ENCODE measurements at places on chromosomes 6 and 20.

DNA sequence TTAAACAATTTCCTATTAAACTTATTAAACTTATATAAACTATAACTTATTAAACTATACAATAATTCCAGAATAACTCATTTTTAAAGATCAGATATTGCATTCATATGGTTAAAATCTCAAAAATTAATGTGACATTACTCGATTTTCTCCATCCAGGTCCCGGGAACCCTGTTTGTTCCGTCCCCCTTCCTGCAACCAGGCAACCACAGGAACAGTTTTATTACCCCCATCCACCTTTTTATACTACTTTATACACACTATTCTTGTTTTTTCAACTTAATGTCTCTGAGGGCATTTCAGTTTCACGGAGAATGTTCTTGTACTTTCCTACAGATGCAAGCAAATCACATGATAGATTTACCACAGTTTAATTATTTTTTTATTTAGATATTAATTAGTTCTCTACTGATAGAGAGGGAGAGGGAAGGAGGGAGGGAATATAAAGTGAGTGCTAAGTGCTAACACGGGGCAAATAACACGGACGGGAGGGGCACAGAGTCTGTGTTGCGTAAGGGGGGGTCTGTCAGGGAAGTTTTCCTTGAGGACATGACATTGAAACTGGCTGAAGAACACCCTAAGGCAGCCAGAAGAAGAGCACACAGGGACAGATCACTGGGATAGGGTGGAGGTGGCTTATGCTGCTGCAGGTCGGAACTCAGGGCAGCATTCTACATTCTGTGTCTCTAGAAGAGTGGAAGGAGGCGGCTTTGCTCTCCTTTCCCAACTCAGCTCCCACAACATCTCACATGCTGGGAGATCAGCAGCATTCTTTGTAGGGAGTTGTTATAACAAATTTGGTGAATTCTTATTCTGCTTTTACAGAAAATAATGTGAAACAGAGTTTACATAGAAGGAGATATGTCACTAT is 225.2 kb downstream of the FOXC1 start:
- no peak for DNase-seq

GRCh38 chr20:35891375-35891774 is 62.9 kb downstream of the SCAND1 start:
- DNase-seq: no peak

GRCh38 chr20:48732081-48732829 is 95.5 kb downstream of the PREX1 start:
- DNase-seq: no peak

DNA sequence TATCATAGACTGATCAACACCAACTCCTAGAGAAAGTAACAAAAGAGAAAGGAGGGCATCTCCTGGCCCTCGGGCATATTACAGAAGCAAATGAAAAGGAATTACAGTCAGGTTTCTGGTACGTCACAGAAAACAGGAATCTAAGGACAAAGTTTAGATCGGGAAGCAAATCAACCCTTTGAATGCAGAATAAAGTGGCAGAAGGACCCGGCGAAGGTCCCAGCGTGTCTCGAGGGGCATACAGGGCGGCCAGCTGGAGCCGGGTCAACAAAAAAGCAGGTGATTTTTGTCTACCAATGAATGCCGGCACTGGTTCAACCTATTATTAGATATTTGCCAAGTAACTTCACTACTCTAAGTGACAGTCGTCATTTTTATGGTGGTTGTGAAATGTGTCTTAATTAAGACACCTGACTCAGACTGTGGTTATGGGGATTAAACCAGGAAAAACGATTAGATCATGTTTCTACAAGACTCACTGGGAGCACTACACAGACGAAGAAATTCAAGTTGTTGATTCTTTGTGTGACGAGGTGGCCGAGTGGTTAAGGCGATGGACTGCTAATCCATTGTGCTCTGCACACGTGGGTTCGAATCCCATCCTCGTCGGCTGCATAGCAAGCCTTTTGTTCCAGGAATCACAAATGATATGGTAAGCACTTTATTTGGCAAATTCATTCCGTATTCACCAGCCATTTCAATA is 12.4 kb upstream of the ZSCAN9 start:
- DNase-seq: peak; percentile 89

DNA sequence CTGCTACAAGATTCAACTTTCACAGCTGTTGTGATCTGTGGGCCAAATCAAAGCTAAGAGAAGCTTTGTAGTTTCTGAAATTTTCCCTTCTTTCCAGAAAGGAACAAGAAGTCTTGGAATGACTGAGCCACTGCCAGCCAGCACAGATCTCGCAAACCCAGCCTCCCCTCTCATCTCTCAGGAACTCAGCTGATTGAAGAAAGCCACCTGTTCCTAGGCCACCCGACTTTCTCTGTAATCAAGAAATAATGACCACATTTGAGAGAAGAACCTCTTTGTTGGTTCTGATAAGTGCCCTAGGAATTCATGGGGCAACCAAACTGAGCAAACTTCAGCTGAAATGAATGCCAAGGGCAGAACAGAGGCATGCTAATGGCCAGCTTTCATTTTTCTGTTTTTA is 61.7 kb downstream of the HDGFL1 start:
- no peak for DNase-seq

DNA sequence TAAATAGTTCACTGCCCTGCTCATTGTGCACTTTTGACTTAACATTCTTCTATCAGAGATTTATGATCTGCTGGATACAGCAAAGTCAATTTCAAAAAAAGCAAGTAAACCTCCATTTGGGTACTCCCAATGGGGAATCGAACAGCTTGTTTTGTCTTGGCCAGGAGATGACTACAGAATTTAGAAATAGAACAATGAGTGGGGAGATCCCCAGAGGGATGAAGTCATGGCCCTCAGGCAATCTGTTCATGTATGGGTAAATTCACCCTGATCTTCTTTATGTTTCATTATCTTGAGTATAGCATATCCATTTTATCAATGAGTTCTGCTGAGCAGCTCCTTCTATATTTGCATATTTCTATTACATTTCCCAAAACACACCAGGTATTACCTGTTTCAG is 1681.9 kb downstream of the HACE1 start:
- no peak for DNase-seq

- no peak for DNase-seq
Measured at GRCh38 chr6:31446481-31446880, 43.1 kb downstream of the MICA start.

DNA sequence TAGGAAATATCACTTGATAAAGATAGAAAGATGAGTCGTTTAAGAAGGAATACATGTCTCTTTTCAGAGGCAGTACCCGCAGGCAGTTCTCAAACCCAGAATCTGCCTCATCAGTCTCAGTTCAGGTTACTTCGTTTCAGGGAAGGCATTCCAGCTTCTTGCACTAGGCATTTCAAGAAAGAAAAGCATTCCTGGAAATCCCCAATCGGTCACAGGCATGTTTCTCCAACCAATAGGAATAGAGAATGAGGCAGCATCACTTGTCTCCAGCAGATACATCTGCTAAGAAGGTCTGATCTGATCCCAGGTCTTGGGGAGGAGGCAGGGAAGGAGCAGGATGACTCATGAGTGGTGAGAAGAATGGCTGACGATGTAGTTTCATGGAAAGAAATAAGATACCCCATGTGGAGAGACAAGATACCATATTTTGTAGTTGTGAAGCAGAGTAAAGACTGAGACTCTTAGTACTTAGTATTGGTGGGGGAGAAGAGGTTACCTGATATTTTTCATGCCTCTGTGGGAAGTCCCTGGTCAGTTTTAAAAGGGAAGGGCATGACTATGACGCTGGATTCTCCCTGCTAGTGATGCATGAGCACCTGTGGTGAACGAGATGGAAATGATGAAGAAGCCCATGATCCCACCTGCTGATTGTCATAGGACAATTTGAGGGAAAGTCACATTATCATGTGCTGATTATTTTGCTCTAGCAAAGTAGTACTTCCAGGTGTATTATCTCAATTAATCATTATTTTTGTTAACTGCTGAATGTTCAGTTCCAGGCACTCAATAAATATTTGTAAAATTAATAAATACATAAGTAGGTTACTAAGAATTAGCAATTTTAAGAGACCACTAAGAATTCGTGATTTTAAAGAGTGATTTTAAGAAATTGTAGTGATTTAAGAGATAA is 20.3 kb upstream of the HLA-DRB1 start:
- peak; percentile 37 for DNase-seq

DNA sequence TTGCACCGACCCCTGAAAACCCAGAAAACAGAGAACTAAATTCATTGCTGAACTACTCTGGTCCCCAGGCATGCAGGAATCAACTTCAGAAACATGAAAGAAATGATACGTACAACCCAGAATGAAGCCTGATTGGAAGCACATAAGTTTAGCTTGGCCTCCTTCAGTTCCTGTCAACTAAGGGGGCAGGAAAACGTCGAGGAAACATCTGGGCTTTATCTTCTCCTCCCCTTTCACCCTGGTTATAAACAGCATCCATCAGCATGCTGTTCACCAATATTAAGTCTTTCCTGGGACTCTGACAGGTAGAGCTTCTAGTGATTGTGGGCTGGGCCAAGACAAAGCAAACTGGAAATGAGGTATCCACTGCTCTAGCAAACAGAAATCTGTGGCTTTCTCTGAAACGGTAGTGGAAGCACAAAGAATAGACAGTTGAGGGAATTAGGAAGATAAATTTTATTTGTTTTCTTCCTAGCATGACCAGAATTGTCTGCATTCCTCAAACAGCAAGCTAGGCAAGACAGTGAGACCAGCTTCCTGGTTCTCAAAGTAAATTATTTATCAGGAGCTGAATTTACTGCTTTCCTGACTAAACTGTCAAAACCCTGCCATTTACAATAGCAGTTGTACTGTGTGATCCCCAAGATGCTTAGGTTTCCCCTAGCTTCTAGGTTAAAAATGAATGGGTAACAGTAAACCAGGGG is 134.4 kb downstream of the PTPRT start:
- no peak for DNase-seq

- DNase-seq: no peak
Measured at GRCh38 chr20:4141291-4142240, 126.2 kb upstream of the RNF24 start.

DNA sequence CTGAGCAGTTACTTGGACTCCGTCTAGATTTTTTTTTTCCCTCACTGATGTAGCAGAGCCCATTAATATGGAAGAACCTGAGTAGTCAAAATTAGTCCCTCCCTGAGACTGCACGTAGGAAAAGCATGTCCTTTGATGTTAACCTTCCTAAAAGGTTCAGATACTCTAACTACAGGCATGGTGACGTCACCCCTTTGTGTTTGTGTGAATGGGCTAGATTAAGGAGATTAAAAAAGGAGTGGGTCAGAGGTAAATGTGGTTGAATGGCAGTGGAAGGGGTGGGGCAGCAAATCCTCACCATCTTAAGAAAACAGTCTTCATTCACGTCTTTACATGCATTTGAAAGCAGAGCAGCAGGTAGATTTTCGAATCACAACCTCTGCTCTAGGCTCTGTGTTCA is 521.1 kb downstream of the TFAP2B start:
- no peak for DNase-seq

GRCh38 chr6:84688141-84688873 is 76.1 kb downstream of the TBX18 start:
- DNase-seq: no peak

DNA sequence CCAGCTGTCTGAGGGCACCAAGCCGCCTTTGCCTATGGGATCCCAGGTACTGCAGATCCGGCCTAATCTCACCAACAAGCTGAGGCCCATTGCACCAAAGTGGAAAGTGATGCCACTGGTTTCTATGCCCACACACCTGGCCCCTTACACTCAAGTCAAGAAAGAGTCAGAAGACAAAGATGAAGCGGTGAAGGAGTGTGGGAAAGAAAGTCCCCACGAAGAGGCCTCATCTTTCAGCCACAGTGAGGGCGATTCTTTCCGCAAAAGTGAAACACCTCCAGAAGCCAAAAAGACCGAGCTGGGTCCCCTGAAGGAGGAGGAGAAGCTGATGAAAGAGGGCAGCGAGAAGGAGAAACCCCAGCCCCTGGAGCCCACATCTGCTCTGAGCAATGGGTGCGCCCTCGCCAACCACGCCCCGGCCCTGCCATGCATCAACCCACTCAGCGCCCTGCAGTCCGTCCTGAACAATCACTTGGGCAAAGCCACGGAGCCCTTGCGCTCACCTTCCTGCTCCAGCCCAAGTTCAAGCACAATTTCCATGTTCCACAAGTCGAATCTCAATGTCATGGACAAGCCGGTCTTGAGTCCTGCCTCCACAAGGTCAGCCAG is 283.0 kb downstream of the TSHZ2 start:
- DNase-seq: no peak

DNA sequence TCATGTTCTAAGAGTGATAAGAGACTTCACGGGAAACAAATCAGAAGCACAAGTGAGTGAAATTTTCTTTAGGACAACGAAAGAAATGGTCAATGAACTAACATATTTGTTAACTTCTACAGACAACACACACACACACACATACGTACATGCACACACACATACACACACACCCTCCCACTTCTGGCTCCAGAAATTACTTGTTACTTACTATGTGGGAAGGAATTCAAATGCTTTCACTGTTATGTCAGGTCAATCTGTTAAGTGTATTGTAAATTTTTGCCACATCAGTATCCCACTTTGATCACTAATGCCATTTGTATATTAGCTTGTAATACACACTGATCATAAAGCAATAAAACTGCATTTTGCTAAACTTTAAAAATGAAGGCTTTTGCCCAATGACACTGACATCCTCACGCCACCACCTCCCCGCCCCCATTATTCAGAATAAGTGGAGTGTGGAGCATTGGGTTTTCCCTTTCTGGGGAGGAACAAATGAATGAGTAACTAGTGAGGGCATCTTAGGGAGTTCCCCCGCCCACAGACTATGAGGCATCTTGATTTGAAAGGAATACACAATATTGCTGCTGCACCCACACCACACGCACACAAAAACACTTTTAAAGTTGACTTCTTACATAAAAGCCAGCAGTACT is 76.2 kb downstream of the ATXN1 start:
- DNase-seq: no peak

DNA sequence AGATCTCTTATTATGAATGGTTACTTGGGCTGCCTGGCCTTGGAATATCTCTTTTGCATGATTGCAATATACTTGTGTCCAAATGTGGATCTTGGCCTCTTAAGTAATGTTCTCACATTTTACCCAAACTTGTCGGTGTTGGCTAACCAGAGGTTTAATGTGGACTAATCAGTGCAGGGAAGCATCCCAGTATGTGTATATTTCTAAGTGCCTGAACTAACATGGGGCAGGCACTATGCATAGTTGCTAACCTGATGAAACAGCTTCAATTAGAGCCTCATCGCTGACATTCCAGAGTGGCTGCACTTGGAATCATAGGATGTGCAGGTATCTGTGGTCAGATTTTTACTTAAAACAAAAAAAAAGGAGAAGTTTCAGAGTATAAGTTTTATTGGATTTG is 160.0 kb downstream of the PDE7B start:
- no peak for DNase-seq

DNA sequence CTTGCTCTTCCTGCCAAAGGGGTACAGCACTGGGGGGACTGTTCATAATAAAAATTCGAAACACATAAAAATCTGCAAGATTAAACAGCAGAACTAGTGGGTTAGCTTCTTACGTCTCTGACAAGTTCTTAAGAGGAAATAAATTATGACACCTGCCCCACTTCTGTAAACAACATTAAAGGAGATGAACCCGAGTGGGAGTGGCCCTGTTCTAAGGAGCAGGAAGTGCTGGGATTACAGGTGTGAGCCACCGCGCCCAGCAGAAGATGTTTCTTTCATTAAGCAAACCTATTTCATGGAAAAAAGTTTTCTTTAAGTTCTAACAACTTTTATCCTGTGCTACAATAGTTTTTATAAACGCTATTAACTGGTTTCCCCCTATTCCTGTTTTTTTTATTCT is 24.6 kb downstream of the USP45 start:
- DNase-seq: no peak

All from RPMI8226 (cell line).